ENCODE measurements at places on chromosomes 13 and 19.

DNA sequence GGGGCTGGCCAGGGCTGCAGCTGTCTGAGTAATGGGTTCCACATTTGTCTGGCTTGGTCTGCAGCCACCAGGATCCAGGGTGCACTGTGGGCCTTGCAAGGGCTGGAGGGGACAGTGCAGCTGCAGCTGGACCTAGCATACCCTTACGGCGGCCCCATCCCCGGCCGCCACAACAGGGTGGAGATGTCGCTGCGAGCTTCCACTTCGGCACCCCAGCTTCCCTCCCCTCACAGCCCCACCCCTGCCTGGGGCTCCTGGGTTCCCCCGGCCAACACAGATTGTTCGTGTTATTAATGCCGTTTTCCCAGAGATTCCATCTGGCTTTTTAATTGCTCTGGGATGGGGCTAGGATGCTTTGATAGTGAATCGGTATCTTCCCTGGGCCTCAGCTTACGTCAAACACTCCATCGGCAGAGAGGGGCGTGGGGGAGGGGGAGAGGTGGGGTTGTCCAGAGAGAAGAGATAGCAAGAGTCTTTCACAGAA, 5.8 kb downstream of the CEBPA start:
- no peak for DNase-seq

DNA sequence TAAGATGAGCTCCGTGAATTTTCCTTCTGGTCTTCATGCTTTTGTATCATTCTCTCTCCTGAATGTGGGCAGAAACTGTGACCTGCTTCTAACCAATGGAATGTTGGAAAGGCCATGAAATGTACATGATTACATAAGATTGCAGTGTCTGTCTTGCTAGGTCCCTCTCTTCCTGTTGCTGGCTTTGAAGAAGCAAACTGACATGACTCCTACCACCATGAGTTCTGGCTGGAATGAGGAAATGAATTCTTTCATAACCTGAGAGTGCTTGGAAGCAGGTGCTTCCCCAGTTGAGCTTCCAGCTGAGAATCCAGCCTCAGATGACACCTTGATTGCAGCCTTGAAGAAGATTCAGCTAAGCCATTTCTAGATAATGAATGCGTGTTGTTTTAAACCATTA, 275.0 kb upstream of the MIR17HG start:
- DNase-seq, result no peak

- DNase-seq, result no peak
These were observed 53.3 kb downstream of the STK24 start for GRCh38 chr13:98523455-98524102.

DNA sequence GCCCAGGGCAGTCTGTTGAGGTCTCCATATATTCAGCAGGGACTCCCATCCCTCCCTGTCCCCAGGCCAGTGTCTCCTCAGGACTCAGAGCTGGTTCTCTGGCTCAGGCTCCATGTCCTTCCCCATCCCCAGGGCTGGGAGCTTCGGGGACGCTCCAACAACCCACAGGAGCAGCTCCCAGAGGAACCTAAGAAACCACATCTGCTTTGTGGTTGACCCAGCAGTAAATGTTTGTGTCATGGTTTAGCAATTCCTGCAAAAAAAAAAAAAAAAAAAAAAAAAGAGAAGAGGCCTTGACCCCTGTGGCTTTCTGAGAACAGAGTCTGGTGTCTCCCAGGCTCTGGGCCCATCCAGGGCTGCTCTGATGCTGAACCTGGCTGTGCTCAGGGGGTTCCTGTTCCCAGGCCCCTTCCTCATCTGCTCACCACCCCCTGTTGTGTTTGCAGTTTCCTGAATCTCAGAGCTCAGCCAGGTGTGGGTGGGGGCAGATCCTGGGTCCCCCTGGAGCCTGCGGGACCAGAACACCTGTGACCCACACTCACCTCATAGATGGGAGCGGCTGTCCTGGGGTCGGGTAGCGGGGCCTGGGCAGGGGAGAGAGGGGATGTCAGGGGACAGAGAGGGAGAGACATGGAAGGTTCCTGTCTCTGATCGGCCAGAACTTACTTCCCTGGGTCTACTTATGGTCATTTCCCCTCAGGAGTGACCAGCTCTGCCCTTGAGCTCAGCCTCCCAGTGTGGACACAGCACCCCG, 25.2 kb upstream of the CEACAM1 start:
- peak; percentile 20 for DNase-seq

GRCh38 chr19:54412877-54413276, 2.4 kb upstream of the TTYH1 start:
- DNase-seq, result no peak

DNA sequence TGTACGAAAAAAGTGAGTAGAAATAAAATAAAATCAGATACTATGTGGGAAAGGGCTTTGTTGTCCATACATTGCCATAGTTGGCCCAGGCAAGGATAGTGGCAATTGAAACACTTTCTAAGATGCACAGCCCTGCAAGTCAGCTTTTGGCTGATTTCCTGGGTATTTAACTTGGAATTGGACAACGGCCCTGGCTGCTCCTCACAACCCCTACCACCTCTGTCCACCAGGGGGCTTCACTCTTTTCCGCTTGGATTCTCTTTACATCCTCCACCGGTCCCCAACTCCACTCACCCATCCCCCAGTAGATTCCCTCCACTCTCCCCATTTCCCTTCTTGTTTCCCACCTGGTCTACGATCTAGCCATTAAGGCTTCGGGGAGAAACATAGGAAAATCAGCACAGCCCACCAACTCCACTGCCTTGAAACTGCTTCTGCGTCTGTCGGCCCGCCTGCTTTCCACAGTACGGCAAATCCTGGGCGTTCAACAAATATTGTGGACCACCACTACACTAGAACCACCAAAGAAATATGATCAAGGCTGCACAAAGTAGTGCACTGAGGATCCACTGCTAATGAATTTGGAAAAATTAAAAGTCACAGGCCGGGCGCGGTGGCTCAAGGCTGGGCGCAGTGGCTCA, 48.6 kb upstream of the GTF3A start:
- peak; percentile 30 for DNase-seq

GRCh38 chr19:48292798-48293197, 22.9 kb downstream of the ZNF114 start:
- peak; percentile 9 for DNase-seq

DNA sequence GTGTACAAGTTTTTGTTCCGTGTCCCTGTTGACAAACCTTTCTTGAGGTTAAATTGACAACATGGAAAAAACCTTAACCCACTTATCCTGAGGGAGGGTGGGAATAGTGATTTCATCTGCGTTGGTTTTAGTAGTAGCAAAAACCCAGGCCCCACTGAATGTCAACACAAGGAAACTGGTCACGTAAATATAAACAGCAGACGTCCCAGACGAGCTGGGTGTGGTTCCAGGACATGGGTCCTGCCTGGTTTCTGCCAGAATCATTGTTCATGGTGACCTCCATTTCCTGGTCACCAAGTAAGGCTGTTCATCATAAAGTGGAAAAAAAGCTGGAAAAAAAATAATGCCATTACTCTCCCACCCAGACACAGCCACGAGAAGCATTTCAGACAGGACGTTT, 16.9 kb upstream of the F2RL3 start:
- DNase-seq, result no peak

GRCh38 chr13:110907951-110908898, 6.6 kb downstream of the ANKRD10 start:
- peak; percentile 17 for DNase-seq

GRCh38 chr19:43809762-43810696, 7.8 kb upstream of the LYPD5 start:
- DNase-seq, result peak; percentile 21

- peak; percentile 79 for DNase-seq
These were observed 130.1 kb downstream of the SLITRK1 start for GRCh38 chr13:83752141-83752540.

DNA sequence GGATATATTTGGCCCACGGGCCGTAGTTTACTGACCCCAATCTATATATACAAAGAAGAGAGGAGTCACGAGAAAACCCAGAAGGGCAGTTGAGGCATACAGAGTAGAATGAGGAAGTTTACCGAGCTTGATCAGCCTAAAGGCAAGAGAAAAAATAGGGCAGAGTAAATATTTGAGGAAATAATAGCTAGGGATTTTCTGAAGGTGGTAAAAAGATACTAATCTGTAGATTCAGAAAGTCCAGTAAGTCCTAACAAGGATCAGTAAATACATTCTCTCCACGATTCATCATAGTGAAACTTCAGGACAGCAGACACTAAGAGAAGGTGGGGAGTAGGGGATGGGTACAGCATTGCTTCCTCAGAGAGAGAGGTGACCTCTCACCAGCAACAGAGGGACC, 248.1 kb downstream of the ATP8A2 start:
- no peak for DNase-seq

DNA sequence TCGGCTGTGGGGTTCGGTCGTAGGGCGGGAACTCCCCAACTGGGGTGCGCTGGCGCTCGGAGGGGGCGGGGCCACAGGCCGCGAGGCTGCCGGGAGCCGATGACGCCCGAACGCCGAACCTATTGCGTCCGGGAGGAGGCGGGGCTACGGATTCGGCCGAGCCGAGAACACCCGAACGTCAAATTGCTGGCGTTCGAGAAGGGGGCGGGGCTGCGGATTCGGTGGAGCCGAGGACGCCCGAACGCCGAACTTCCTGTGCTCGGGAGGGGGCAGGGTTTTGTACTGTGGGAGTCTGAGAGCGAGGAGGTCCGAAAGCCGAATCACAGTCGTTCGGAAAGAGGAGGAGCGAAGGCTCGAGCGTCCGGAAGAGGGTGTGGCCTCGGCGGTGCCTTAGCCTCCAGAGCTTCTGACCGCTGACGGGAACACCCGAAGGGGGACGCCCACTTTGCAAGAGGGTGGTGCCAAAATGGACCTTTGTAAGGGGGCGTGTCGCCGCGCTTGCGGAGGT, 551 bp upstream of the TSEN34 start:
- peak; percentile 100 for DNase-seq

DNA sequence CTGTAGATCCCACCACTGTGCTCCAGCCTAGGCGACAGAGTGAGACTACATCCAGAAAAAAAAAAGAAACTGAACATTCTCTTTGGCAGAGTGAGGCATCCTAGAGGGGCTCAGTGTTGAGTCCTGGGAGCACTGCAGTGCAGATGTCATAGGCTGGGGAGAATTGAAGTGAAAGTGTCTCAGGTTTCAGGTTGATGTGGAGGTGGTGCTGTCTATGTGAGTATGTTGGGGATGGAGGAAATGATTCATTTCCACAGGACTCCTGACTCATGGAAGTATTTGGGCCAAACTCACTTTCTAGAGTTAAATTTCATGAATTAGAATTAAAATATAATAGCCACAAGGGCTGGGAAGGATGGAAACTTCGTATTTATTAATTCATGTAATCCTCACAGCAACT, 134.4 kb upstream of the TSC22D1 start:
- DNase-seq, result peak; percentile 90

GRCh38 chr13:50760751-50761150, 82.7 kb downstream of the DLEU7 start:
- no peak for DNase-seq

Data from kidney glomerular epithelial cell (primary cell).